ENCODE measurements at places on chromosomes 5 and 9. TPM values are rescaled to one million over a fixed set of nuclear protein-coding genes. Genes with fewer than 3 reads are reported as not detected.

EPB41L4B gene
- total RNA-seq = 0.37 TPM

PCDHB2 gene
- total RNA-seq = 4.9 TPM

IL6ST gene
- total RNA-seq = 321 TPM

TEX10 gene
- 17.9 TPM for total RNA-seq

PTBP3 gene
- 30.2 TPM for total RNA-seq

GRM6 gene
- not detected for total RNA-seq

AJM1 gene
- total RNA-seq = 1.3 TPM

LCN1 gene
- total RNA-seq = not detected

PCDH12 gene
- total RNA-seq = 4.3 TPM

DNA sequence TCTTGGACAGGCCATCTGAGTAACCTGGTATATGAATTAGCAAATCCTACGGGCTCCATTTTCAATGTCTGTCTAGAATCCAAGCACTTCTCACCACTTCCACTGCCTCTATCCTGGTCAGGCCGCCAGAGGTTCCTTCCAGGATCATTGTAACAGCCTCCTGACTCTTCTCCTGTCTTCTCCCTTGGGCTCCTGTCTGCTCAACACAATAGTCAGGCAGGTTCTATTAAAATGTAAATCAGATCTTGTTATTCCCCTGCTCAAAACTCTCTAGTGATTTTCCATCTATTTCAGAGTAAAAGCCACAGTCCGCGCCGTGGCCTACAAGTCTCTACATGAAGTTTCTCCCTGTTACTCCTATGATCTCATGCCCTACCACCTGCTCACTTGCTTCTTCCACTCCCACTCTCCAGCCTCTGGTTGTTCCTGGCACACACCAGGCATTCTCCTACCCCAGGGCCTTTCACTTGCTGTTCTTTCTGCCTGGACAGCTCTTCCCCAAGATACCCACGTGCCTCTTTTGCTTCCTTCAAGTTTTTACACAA is 21.7 kb downstream of the ZNF366 start:
- H3K27ac ChIP-seq = no peak overlapping the region
- no peak for DNase-seq
- no peak overlapping the region for H3K4me3 ChIP-seq
- no peaks in the 10 kb centered on the region for H3K36me3 ChIP-seq

DNA sequence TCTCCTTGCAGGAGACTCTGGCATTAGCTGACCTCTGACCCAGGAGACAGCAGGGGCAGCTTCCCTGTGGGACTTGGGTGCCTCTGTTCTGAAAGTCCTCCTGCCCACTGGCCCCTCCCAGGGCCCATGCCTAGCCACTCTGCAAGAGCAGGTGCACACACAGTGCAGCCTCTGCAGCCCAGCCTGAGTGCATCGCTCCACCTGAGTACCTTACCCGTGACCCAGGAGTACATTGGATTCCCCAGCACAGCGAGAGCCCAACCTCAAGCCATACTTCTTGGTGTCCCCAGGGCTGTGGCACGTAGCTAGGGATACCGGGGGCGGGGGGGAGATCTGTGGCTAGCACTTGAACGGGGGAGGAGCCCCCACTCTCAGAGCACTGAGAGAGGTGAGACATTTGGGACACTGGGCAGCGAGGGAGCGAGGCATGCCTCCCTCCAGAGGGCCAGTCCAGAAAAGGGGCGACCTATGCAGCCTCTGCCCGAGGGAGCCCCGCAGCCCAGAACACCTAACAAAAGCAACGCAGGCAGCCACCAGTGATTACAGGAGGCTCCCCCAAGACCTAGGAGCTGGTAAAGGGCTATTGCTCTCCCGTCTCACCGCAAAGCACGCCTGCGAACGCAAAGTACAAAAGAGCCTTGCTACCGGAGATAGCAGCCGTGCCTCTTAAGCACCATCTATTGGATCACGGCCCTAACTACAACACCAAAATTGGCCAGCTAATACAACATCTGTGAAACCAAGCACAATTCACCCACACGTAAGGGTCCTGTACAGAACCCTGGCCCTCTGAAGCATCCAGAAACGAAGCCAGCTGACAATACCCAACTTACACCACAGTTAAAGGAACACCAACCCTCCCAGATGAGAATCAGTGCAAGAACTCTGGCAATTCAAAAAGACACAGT is 826 bp upstream of the PRDM9 start:
- no peaks in the 10 kb centered on the region for H3K27me3 ChIP-seq
- no peak overlapping the region for H3K4me3 ChIP-seq
- no peak overlapping the region for H3K27ac ChIP-seq
- H3K4me1 ChIP-seq = no peaks in the 10 kb centered on the region
- no peaks in the 10 kb centered on the region for H3K36me3 ChIP-seq
- DNase-seq = no peak

- no peak for DNase-seq
- H3K27me3 ChIP-seq = no peaks in the 10 kb centered on the region
- no peaks in the 10 kb centered on the region for H3K4me1 ChIP-seq
- no peak overlapping the region for H3K4me3 ChIP-seq
- H3K27ac ChIP-seq = no peak overlapping the region
- H3K36me3 ChIP-seq = no peaks in the 10 kb centered on the region
Measured at GRCh38 chr5:6676702-6677101, 36.5 kb upstream of the TENT4A start.

GRCh38 chr5:97658116-97658900 is 475.3 kb upstream of the RIOK2 start:
- H3K36me3 ChIP-seq = no peaks in the 10 kb centered on the region
- H3K4me3 ChIP-seq = no peak overlapping the region
- DNase-seq = no peak
- no peaks in the 10 kb centered on the region for H3K4me1 ChIP-seq

- no peak overlapping the region for H3K27ac ChIP-seq
- no peaks in the 10 kb centered on the region for H3K27me3 ChIP-seq
- DNase-seq = no peak
- H3K36me3 ChIP-seq = no peaks in the 10 kb centered on the region
Measured at GRCh38 chr5:74303578-74303977, 336.9 kb downstream of the ENC1 start.

GRCh38 chr9:88923653-88924288 is 67.5 kb upstream of the S1PR3 start:
- no peak for DNase-seq
- no peaks in the 10 kb centered on the region for H3K36me3 ChIP-seq
- H3K4me1 ChIP-seq = no peaks in the 10 kb centered on the region
- no peaks in the 10 kb centered on the region for H3K27me3 ChIP-seq
- H3K4me3 ChIP-seq = no peak overlapping the region

- no peaks in the 10 kb centered on the region for H3K27me3 ChIP-seq
- H3K36me3 ChIP-seq = no peaks in the 10 kb centered on the region
- peak overlapping the region; percentile 98 for H3K27ac ChIP-seq
- H3K4me1 ChIP-seq = no peaks in the 10 kb centered on the region
- no peak for DNase-seq
Measured at GRCh38 chr5:55993731-55994494, 850 bp downstream of the IL6ST start.

GRCh38 chr5:28473531-28474107 is 1435.2 kb upstream of the CDH9 start:
- H3K27me3 ChIP-seq = no peaks in the 10 kb centered on the region
- no peak overlapping the region for H3K4me3 ChIP-seq
- H3K27ac ChIP-seq = no peak overlapping the region
- H3K4me1 ChIP-seq = no peaks in the 10 kb centered on the region

- H3K27me3 ChIP-seq = no peaks in the 10 kb centered on the region
- H3K4me3 ChIP-seq = no peak within 1 kb of the TSS
- DNase-seq = no peak
- no peaks in the 10 kb centered on the region for H3K4me1 ChIP-seq
- H3K36me3 ChIP-seq = no peaks in the 10 kb centered on the region
Measured at GRCh38 chr5:141186897-141187512, at the start of gene PCDHB9. Gene PCDHB9, plus strand, starts transcription at chr5:141187161. Its CDS starts 158 bp downstream, at chr5:141187319.

- H3K4me1 ChIP-seq = peaks cover 13% of the 10 kb centered on the region
- no peak overlapping the region for H3K4me3 ChIP-seq
- H3K27me3 ChIP-seq = no peaks in the 10 kb centered on the region
- H3K36me3 ChIP-seq = no peaks in the 10 kb centered on the region
Measured at GRCh38 chr5:129110742-129111141, 16.2 kb downstream of the ISOC1 start.

DNA sequence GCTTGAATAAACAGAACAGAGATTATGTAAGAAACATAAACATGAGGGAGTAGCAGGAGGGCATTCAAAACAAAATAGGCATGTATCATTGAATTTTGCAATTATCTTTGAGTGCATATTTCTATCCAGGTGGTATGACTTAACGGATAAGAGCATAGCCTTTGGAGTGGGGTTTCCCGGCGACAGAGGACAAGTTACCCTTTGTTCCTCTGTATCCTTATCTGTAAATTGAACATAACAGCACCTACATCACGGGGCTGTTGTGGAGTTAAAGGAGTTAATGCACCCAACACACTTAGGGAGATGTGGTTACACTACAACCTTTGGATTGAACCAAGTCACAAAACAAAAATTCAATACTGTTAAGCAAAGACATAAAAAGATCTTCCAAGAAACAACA is 314.6 kb upstream of the KIF2A start:
- no peaks in the 10 kb centered on the region for H3K4me1 ChIP-seq
- no peaks in the 10 kb centered on the region for H3K27me3 ChIP-seq
- no peak overlapping the region for H3K27ac ChIP-seq
- H3K4me3 ChIP-seq = no peak overlapping the region

DNA sequence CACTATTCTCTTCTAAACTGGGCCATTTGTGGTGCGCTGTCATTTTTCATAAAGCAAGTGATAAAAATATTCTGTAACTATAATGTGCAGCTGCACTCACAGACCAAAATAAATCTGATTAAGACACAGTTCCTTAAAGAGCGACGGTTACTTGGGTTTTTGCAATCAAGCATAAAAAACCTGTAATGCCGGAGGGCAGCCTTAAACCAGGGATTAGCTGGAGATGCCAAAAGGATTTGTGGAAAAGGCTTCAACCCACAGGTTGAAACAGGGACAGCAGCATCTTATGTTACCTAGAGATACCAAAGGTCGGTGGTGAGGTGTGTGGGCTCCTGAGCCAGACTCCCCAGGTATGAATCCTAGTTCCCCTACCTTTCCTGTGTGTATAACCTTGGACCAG is 49.3 kb downstream of the CTNND2 start:
- DNase-seq = no peak
- H3K27me3 ChIP-seq = no peaks in the 10 kb centered on the region
- no peak overlapping the region for H3K27ac ChIP-seq
- no peaks in the 10 kb centered on the region for H3K4me1 ChIP-seq
- H3K4me3 ChIP-seq = no peak overlapping the region

DNA sequence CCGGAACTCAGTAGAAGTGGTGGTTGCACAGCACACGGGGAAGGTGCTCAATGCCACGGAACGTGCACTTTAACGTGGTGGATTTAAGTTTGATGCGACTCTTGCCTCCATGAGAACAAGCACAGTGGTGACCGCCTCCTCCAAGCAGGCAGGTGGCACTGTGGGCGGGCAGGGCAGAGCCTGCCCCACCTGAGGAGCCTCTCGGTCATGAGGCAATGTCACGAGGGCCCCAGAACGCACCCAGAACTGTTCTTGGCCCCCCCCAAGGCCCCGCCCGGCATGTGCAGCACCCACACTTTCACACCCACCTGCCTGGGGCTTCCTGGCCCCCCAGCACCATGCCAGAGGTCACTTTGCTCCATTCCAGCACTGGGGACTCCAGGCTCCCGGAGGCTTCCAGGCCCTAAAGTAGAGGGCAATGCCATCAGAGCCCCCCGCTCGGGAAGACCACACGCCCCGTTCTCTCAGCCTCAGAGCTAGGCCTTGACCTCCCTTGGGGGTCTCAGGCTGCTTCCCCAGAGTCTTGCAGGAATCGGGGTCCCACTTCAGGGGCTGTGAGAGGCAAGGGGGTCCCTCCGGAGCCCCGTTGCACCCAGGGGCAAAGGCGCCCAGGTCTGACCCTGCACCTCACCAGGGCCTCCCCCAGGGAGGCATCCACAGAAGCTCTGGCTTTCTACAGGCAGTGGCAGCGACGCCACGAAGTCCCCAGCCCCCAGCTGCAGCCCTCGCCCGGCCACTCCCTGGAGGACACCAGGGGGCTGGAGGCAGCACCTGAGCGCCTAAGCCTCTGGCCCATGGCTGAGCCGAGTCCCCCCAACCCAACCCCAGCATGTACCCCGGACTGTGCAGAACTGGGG is 14.0 kb downstream of the CCDC187 start:
- no peaks in the 10 kb centered on the region for H3K36me3 ChIP-seq
- no peaks in the 10 kb centered on the region for H3K4me1 ChIP-seq
- no peaks in the 10 kb centered on the region for H3K27me3 ChIP-seq
- no peak overlapping the region for H3K4me3 ChIP-seq

DNA sequence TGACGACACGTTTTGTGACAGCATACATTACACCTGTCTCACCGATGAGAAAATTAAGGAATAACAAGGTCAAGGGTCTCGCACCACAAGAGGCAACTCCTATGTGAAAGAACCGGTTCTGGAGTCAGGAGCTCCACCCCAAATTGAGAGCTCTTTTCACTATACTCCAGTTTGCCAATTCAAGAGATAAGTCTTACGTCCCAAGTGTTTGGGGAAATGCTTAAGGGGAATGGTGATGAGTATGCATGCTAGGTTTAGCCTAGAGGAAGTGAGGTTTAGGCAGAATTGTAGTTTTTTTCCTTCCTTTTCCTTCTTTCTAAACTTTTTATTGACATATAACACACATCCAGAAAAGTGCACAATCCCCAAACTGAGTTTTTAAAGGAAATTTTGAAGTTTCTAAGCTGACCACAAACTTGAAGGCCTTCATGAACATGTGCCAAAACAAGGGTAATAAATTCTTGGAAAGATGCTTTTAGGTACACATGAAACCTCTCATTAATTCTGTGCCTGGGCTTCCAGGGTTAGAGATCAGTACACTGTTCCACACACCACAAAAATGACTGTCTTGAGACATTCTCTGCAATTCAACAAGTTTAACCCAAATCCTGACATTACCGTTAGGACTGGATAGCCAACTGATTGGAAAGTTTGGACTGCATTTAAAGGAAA is 127.6 kb upstream of the SLC1A3 start:
- H3K36me3 ChIP-seq = no peaks in the 10 kb centered on the region
- H3K27me3 ChIP-seq = no peaks in the 10 kb centered on the region
- no peaks in the 10 kb centered on the region for H3K4me1 ChIP-seq

DNA sequence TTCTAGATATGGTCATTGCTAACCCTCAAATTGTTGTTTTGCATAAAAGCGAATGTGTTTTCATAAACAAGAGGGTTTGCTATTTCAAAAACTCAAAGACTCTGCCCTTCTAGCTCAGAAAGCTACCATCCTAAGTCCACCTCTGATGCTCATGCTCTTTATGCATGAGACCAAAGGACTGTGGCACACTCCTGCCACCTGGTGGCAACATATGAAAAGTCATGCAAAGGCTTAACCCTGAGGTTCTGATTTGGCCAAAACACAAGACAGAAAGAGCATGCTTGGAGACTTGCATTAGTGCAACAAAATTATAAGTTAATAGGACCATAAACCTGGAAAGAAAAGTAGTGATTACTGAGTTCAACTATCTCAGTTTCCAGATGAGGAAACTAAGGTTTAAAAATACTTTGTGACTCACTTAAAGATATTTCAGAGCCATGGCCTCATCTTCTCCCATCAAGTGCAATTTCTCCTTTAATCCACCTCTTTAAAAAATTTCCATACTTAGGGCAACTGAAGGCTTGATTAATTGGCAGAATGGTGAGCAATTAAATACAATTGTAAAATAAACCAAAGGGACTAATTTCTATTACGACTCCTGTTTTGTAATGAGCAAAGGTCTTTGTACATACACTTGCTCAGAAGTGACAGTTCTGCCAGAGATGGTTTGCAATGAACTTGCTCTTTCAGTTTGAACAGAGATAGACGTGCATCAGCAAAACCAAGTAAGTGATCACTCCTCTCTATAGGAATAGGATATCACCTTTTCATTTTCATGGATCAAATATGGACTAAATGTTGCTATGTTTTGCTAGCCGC is 110.7 kb upstream of the RAD23B start:
- no peaks in the 10 kb centered on the region for H3K27me3 ChIP-seq
- no peaks in the 10 kb centered on the region for H3K4me1 ChIP-seq
- H3K27ac ChIP-seq = no peak overlapping the region
- no peak overlapping the region for H3K4me3 ChIP-seq

Data from uterus (tissue), 4 donors.